ENCODE measurements at places on chromosomes 2 and 18.

DNA sequence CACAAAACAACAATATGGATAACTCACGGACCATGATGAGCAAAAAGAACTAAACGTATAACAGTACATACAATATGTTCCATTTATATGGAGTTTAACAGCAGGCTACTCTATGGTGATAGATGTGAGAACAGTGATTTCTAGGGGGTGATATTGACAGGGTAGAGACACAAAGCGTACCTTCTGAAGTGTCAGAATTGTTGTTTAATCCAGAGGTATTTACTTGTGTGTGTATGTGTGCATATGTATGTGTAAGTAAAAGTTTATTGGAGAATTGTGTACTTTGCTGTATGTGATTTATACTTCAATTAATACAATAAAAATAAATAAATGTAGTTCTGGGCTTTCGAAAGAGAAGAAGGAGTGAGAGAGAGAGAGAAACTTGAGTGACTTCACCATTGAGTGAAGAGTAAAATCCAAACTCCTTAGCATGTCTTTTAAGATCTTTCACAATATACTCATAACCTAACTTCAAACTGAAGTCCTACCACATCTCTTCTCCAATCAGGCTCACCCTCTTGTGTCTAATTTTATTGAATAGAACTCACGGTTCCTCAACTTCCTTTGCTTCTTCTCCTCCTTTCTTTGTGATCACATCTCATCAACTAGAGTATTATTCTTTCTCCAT, 126.0 kb upstream of the KLF7 start:
- DNase-seq: no peak

DNA sequence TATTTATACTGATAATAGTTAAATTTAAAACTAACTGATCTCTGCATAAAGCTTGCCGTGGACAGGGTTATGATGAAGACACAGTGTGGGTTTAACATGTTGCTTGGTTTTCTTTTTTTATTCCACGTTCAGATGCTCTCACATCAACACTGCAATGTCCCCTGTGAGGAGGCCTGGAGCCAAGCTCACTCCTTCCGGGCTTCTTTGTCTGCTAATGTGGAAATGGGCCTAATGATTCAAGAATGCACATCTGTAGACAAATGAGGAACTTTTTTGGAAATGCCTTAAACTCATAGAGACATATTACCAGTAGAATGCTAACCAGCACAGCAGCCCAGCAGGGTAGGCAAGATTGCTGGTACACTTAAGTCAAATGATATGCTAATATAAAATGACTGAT, 208.0 kb downstream of the GALR1 start:
- DNase-seq: no peak

GRCh38 chr2:70790136-70790828, at the start of gene FIGLA:
TSS of gene FIGLA (minus strand) at chr2:70790643. CDS start at chr2:70790638, 5 bp downstream.
- no peak for DNase-seq

DNA sequence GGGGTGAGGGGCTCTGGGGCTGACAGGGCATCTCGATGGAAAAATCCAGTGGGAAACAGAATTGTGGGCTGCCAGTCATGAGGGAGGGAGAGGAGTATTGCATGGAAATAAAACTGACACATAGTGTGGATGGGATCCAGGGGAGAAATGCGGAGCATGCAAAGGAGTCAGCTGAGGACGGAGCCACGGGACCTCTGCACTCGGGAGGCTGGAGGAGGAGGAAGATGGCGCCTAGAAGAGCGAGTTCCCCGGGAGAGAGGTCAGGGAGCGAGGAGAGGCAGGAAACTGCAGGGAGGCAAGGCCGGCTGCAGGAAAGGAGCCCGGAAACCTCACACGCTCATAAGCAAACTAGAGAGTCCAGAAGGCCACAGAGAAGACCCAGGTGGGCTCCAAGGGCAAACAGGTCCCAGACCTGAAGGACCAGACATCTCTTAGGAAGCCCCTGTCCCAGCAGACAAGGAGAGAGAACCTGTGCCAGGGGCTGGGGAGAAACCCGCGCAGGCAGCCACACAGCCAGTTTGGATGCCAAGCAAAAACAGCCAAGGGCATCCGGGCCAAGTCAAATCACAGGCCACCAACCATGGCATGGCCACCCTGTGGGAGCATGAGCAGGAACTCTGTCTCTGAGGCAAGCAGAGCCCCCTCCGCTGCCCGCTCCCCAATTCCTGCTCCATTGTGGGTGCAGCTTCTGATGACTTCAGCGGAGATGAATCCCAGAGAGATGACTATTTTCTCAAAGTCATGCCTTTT, 218.8 kb upstream of the ID2 start:
- DNase-seq: no peak

DNA sequence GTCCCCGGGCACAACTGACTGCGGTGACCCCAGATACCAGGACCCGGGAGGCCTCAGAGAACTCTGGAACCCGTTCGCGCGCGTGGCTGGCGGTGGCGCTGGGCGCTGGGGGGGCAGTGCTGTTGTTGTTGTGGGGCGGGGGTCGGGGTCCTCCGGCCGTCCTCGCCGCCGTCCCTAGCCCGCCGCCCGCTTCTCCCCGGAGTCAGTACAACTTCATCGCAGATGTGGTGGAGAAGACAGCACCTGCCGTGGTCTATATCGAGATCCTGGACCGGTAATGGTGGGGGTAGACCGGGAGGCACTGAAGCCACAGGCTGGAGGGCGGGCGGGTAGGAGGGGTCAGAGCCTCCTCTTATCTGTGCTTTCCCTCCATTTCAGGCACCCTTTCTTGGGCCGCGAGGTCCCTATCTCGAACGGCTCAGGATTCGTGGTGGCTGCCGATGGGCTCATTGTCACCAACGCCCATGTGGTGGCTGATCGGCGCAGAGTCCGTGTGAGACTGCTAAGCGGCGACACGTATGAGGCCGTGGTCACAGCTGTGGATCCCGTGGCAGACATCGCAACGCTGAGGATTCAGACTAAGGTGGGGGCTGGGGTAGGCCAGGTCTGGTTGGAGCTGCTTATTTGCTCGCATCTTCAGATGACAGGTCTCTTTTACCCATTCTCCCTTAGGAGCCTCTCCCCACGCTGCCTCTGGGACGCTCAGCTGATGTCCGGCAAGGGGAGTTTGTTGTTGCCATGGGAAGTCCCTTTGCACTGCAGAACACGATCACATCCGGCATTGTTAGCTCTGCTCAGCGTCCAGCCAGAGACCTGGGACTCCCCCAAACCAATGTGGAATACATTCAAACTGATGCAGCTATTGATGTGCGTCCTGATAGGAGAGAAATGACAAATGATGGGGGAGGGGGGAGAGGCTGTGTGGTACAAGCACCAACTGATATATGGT, 780 bp downstream of the HTRA2 start:
- DNase-seq: no peak

DNA sequence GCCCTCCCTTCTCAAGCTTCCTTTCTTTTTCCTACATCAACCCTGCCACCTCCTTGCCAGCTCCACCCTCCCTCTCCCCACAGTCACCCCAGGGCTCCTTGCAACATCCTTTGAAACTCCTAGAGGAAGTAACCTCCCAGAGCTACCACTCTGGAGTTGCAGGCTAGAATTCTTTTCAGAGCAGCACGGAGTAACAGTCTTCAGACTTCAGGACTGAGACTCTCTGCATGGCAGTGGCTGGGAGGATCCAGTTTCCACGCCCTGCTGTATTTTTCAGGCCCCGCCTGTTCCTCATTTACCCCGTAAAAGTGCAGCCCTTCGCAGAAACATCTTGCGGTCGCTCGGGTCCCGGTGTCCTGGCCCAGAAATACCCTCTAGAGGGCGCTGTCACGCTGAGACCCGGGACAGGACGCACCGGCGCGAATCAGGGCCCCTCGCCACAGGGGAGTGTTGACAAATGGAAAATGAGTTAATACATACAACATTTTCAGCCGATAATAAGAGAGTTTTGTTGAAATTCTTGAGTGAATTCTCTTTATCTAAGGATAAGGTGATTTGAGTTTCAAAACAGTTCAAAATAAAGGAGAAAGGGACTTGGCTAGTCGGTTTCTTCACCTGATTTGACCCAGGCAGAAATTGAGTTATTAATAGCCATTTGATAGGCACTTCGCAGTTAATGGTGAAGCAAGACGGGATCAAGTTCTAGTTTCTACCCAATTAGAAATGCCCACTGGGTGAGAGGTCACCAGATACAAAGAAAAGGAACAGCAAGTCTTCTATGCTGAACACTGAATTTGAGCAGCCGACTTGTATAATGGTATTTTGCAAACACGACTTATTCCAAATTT, 18.5 kb upstream of the NTSR2 start:
- DNase-seq: peak; percentile 68

- no peak for DNase-seq
Measured at GRCh38 chr2:126953483-126953882, 54.8 kb downstream of the TEX51 start.

GRCh38 chr18:5288517-5288935, 7.0 kb downstream of the ZBTB14 start:
- DNase-seq: no peak

DNA sequence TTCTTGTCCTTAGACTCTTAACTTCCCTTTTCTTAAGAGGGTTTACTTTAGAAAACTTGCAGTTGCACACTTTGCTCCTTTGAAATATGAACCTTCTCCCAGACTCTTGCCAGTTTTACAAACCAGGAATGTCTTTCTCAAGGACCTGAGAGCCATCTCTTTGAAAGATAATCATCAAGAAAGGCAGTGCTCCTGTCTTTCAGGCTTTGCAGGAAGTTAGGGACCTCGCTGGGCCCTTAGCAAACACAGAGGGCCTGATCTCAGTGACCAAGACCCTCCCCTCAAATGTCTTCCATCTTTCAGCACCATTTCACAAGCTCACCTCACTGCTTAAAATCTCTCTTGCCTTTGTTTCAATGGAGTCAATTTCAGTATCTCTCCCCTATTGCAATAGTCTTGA, 32.0 kb upstream of the NYAP2 start:
- no peak for DNase-seq

DNA sequence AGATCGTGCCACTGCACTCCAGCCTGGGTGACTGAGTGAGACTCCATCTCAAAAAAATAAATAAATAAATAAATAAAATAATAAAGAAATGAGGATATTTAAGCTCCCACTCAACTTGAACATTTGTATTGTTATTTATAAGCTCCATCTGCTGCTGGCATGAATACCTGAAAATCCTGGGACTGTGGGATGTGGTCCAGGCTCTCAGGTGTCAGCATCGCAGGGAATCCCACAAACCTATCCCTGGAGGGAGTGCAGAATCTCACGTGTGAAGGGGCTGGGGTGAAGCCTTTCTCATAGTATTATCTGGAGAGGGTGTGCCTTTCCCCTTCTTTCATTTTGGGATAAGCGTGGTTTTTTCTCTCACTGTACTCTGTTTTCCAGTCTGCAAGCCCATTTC, 47.4 kb upstream of the POLE4 start:
- DNase-seq: no peak

- DNase-seq: no peak
Measured at GRCh38 chr2:55511508-55512124, 7.9 kb upstream of the CFAP36 start.

GRCh38 chr2:80148906-80149305, 155.6 kb downstream of the LRRTM1 start:
- no peak for DNase-seq

DNA sequence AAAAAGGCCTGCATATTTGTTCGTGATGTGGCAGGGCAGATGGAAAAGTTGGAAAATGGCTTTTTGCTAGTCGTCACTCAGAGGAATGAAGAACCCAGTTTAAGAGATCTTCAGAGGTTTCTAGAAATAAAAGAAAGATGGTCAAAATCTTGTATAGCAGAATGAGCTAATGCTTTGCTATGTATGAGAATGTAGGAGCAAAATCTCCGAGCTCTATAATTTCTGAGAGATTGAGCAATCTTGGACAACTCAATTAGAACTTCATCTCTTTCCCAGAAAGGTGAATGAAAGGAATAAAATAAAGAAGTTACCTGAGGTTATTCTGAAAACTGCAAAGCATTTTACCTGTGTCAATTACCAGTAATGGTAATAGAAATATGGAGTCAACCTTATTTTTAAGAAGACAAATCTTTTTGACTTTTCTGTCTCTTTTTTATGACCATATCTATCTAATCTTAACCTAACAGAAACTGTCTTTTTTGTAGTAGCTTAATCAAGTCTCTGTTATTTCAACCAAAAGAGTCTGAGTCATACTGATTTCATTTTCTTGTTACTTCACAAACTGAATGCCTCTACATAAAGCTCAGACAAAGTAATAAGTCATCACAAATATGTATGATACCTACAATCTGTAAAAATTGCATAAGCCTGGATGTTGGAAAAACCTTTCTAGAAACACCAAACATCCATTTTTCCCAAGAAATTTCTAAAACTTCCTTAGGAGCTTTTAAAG, 32.5 kb downstream of the CCDC68 start:
- no peak for DNase-seq

DNA sequence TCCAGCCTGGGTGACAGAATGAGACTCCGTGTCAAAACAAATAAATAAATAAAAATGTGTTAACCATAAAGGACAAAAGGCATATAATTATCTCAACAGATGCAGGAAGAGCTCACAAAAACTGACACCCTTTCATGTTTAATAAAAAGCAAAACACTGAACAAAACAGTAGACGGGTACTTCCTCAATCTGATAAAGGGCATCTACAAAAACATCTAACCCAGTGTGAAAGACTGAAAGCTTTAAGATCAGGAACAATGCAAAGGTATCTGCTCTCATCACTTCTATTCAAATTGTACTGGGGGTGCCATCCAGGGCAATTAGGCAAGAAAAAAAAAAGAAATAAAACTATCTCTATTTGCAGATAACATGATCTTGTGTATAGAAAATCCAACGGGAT, 11.7 kb upstream of the NCL start:
- no peak for DNase-seq

DNA sequence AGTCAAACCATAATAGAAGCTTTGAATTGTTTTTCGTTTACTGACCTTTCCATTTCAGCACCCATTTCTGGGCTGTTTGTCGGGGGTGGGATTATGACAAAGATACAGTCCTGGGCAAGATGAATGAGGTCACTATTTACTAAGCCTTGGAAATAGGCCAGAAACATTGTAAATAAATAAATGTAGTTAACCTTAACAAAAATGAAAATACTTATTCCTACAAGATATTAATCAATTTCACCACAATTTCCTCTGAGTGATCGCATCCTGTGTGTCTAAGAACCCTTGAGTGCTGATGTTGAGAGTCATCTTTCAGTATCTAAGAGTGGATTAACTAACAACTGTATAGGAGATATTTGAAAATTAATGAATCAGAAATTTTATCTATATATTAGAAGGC, 14.0 kb downstream of the ITGA4 start:
- no peak for DNase-seq

GRCh38 chr18:55179835-55180234, 220.6 kb upstream of the CCDC68 start:
- no peak for DNase-seq

DNA sequence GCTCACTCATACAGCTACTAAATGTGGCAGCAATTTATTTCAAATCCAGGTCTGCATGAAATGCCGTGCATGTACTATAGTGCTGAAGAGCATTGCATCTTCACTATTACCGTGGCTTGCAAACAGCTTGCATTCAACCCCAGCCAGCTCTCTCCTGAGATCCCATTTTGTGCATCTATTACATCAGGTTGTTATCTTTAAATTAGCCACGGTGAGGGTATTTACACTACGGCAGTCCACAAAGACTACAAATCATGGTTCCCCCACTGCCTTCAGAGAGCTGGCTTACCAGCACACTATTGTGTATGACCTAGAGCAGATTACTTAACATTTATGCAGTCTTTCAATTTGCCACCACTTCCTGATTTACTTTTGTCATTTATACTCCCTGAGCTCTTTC, 621.3 kb upstream of the LRATD1 start:
- DNase-seq: no peak

- DNase-seq: no peak
Measured at GRCh38 chr2:236241181-236242056, 22.8 kb downstream of the ASB18 start.

Data from T follicular helper cell (primary cell).